Lower lobe of right lung (tissue), 2 donors: ENCODE measurements at places on chromosomes 11 and 22.

GRCh38 chr11:22276535-22276934 is 61.6 kb upstream of the SLC17A6 start:
- H3K4me3 ChIP-seq: no peak overlapping the region
- DNase-seq: no peak
- H3K36me3 ChIP-seq: no peaks in the 10 kb centered on the region
- H3K4me1 ChIP-seq: no peaks in the 10 kb centered on the region
- H3K27me3 ChIP-seq: no peaks in the 10 kb centered on the region
- no peak overlapping the region for H3K27ac ChIP-seq

GRCh38 chr11:85810521-85810870 is 445 bp downstream of the SYTL2 start:
- no peaks in the 10 kb centered on the region for H3K36me3 ChIP-seq
- H3K27ac ChIP-seq: peak overlapping the region; percentile 61

- no peak overlapping the region for H3K4me3 ChIP-seq
- no peaks in the 10 kb centered on the region for H3K36me3 ChIP-seq
- no peaks in the 10 kb centered on the region for H3K27me3 ChIP-seq
- H3K4me1 ChIP-seq: peaks cover 2% of the 10 kb centered on the region
These were observed 10.2 kb downstream of the BID start for GRCh38 chr22:17764036-17764435.

GRCh38 chr11:126310200-126310991 is 6.5 kb downstream of the DCPS start:
- peak; percentile 73 for DNase-seq
- H3K27ac ChIP-seq: peak overlapping the region; percentile 60
- H3K27me3 ChIP-seq: no peaks in the 10 kb centered on the region

DNA sequence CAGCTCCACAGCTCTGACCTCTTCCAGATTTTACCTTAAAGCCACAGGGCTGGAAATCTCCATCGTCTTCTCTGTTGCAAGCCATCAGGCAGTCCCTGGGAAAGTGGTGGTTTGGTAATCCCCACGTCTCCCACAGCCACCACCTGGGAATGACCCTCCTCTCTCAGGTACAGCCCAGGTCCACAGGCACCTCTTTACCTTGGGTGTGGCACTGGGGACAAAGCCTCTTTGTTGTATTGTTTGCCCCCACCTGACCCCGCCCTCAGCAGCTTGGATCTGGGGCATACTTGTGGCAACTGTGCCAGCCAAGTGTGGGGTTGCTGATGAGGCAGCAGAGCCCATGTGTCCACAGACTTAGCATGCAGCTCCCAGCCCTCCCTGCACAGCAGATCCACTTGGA is 77.6 kb downstream of the LRRC32 start:
- H3K27me3 ChIP-seq: no peaks in the 10 kb centered on the region
- no peak overlapping the region for H3K27ac ChIP-seq
- H3K4me1 ChIP-seq: peaks cover 20% of the 10 kb centered on the region
- H3K4me3 ChIP-seq: no peak overlapping the region
- H3K36me3 ChIP-seq: no peaks in the 10 kb centered on the region

DNA sequence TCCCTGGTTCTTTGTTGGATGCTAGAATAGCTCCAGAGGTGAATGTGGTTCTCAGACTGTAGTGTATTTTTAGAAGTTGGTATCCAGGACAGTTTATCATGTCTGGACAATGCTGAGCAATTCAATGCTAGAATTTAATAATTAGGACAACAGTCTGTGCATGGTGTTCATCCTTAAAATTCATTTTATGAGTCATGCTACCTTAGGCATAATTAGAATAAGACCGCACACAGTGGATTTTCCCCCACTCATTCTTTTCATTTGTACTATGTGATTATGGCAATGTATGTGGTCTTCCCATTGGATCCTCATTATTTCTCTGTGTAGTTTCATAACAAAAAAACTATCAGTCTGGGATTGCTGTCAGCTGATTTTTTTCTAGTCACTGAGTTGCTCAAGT is 196.7 kb downstream of the ARHGAP42 start:
- H3K36me3 ChIP-seq: no peaks in the 10 kb centered on the region
- no peaks in the 10 kb centered on the region for H3K27me3 ChIP-seq
- H3K4me3 ChIP-seq: no peak overlapping the region
- DNase-seq: no peak
- no peak overlapping the region for H3K27ac ChIP-seq

GRCh38 chr11:16179676-16180075 is 176.7 kb downstream of the SOX6 start:
- no peak overlapping the region for H3K4me3 ChIP-seq
- no peaks in the 10 kb centered on the region for H3K36me3 ChIP-seq
- H3K27ac ChIP-seq: no peak overlapping the region
- DNase-seq: no peak
- H3K4me1 ChIP-seq: no peaks in the 10 kb centered on the region
